HuH-7 (cell line): ENCODE measurements at places on chromosomes 1 and 21.

GRCh38 chr1:91997607-91998195 lies 32.1 kb upstream of the EPHX4 start:
- peak; percentile 9 for DNase-seq

GRCh38 chr1:231724876-231725647 lies 98.5 kb downstream of the DISC1 start:
- DNase-seq = peak; percentile 45

DNA sequence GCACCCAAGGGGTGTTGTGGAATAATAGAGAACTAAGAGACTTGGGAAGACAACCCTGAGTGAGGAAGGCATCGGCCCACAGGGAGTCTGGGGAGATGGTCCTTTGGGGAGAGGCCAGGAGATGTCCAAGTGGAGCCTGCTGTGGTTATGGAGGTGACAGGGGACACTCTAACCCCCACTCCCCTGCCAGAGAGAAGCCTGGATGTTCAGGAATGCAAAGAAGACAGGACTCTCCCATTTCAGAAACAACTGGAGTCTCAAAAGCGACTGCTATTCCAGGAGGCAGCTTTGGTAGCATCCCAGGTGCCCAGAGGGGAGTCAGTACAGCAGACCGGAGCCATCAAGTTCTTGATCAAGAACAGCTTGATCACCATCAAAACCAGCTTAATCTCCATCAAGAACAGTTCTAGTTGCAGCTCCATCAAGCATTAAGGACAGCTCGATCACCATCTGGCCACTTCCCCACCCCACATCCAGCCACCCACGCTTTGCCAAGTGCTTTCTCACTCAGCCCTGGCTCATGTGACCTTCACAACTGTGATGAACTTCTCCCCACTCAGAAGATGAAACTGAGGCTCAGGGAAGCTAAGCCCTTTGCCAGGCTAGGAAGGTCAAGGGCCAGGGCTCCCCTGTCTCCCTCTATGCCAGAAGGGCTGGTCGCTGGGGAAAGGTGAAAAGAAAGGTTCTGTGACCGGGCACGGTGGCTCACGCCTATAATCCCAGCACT lies 743 bp downstream of the CD52 start:
- DNase-seq = no peak

DNA sequence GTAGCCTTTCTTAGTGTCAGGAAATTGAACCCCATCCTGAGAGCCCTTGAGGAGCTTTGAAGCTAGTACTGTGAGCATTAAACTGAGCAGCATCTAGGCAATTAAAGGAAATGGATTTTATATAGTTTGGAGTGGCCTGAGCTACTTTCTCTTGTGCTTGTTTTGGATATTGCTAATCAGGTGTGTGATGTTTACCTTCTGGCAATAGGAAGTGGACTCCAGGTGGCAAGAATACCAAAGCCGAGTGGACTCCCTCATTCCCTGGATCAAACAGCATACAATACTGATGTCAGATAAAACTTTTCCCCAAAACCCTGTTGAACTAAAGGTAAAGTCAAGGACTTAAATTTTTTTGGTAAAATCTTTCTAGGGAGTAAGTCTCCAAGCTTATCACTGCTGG lies 79.4 kb downstream of the MACF1 start:
- no peak for DNase-seq

DNA sequence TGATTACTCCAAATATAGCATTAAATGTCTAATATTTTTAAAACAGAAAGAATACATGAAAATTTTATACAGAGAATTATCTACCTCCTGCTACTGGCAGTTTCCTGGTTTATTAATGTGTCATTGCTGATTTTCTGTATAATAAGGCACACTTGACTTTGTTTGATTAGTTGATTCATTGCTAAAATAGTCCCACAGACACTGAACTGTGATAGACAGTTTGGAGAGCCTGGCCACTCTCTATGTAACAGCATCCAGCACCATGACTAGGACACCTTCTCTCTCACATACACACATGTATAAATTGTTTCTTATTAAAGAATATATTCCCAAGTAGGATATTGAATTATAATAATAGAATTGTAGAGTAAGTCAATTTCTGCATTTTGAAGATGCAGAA lies 368.5 kb upstream of the SNX7 start:
- DNase-seq = no peak

- no peak for DNase-seq
Observed at GRCh38 chr1:59316497-59317128, 19.7 kb downstream of the FGGY start.

DNA sequence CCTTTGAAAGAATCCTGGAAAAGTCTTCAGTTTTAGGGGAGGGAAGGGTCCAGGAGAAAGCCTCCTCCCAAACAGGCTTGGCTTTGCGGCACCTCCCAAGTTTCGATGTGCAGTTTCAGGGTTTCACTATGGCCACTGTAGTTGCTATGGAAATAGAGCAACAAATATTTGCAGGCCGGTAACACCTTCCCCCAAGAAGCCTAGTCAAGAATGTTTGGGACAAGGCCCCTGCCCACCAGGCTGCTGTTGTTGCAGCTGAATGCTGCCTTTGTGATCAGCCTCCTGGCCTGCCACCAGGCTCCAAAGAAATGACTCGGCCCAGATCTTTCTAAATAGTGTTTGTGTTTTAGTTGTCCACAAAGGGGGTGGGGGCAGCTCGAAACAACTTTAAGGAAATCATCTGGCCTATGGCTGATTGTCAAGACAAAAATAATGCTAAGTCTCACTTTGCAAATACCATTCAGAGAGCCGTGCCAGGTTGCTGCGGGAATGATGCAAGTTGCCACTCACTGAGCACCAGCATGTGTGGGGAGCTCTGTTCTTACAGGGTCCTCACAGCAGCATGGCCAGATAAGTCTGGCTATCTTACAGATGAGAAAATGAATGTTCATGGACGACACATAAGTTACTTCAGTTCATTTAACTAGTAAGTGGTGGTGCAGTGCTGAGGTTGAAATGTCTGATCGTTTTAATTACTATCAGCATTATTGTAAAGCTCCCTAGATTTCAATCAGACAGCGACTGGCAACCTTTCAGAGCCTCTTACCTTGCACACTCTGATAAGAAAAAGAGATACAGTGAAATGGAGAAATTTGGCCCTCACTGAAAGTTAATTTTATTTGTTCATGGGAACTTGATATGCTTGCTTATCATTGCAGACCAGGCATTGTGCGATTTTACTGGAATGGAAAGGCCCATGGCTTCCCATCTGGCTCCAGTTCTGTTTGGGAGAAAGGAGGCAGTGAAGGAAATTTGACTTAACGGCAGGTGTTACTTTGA lies 91.2 kb upstream of the JUN start:
- no peak for DNase-seq

GRCh38 chr1:156899956-156900718 lies 6.6 kb downstream of the PEAR1 start:
- DNase-seq = no peak

- DNase-seq = no peak
Observed at GRCh38 chr1:21457654-21458053, 17.7 kb downstream of the NBPF3 start.

DNA sequence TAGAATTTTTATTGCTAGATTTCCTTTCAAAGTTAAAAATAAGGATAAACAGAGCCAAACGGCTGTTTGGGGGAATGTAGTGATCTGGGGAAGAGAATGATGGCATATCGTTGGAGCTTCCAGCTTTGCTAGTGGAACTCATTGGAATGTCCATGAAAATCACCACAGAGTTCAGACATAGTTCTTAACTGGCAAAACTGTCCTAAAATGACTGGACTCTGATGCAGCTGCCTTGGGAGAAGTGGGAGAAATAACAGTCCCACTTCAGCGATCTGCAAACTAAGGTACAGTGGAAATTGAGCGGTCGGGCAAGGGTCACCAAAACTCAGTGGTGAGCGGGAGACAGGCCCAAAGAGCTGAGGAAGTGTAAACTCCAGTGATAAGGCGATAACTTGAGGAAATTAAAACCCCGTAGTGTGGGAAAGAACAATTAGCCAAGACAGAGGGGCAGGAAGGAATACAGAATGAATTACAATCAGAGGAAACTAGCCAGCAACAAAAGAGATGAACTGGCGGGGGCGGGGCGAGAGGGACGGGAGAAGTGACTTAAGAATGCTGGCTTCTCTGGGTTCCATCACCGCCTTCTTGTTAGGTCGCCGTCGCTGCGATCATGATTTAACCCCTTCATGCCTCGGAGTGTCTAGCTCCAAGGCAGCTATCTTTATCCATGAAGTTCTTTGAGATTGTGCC lies 89.8 kb upstream of the ARHGAP29 start:
- DNase-seq = no peak

DNA sequence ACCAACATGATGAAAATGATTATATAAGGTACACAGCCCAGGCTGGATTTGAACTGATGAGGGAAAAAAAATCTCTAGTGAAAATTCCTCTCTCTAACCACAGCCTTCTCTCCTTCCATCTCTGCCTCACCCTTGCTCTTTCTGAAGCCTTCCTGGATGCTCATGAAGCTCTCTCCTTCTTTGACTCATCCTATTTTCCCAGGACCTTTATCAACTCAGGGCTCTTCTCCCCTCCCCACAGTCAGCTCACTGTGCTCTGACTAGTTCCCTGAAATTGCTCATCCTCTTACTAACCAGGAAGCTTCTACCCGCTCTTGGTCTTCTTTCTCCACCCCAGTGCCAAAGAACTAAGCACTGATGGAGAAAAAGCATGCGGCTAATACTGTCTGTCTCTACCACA lies 46.4 kb upstream of the ERG start:
- DNase-seq = no peak

GRCh38 chr1:44405798-44406736 lies 1.0 kb downstream of the RNF220 start:
- peak; percentile 62 for DNase-seq

DNA sequence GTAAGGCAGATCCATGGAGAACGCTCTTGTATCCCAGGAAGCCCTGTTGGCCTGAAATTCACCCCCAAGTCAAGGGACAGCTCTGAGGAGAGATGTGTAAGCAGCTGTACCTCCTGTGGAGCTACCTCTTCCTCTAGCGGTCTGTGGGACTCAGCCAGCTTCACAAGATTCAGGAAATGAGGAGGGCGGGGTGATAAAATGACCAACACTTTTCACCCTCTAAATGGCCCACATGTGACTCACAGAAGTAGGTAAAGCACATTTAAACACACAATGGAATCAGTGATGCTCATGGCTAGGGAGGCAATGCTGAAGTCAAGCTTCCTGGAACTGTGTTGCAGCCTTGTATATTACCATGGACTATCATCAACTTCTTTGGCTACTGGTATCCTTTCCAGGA lies at the start of gene SH2D1B:
TSS of gene SH2D1B (minus strand) at position 135 of the 400 bp plus-strand sequence. CDS start at position 15, 120 bp downstream.
- DNase-seq = no peak

DNA sequence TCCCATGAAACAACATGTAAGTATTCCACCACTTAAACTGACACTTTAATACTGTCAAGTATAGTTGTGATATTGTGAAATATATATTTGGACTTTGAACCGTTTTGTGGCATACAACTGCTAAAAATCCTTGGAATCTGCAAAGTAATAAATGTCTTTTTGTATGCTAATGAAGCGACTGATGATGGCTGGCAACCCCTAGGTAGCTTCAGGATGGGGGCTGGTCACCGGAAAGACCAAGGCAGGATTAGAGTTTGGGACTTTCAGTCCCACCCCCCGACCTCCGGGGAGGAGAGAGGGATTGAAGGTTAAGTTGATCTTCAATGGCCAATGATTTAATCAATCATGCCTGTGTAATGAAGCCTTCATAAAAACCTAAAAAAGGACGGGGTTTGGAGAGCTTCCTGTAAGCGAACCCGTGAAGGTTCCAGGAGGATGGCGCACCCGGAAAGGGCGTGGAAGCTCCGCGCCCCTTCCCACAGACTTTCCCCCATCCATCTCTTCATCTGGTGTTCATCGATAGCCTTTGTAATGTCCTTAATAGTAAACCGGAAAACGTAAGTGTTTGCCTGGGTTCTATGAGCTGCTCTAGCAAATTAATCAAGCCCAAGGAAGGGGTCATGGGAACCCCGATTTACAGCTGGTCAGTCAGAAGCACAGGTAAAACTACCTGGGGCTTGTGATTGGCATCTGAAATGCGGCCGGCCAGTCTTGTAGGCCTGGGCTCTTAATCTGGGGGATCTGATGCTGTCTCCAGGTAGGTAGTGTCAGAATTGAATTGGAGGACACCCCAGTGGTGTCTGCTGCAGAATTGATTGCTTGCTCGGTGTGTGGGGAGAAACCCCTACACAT lies 1.8 kb upstream of the ZNF281 start:
- peak; percentile 32 for DNase-seq

DNA sequence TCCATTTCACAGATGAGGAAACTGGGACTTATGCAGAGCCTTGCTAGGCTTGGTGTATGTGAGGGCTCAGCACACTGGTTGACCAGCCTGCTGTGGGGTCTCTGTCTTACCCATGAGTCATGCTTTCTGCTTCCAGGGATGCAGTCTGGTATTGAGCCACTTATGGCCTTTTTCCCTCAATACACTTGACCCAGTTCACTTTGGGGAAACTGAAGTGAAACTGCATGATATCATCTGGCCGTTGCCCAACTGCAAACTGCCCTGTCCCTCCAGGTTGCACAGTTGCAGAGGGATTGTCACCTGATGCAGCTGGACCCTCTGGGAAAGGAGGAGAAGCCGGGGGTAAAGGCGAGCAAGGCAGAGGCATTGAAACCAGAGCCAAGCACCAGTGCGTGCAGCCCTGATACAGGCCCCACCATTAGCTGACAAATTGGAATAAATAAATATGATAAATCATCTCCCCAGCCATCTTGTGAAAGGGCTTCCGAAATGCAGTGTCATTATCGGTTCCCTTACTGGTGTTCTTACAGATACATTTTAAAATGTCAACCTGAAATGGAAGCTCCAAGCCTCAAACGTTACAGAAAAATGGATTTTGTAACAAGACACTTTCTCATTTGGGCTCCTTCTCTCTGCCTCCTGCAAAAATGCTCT lies 39.3 kb upstream of the DUSP10 start:
- DNase-seq = no peak

DNA sequence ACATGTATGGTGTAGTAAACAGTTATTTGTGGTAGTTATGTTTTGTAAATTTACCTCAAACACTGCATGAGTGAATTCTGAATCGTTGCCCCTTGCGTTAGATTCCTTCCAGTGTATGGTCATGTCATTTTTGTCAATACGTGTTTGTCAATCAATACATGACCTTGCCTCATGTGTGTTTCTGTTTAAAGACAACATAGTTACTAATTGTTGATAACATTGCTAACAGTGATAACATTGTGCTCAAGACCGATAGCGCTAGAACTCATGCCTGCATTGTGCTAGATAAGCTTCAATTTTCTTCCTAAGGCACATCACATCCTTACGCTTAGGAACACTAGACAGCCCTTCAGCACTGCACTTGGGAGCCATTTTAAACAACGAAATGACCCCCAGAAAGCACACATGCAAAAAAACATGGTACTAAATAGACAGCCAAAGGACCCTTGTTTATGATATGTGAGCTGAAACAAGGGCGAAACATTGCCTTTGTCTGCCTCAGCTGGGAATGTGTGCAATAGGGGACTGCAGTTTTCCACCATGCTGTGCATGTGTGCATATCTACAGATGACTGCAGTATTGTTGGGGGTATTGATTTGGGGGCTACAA lies 37.3 kb downstream of the MRPS6 start:
- no peak for DNase-seq

DNA sequence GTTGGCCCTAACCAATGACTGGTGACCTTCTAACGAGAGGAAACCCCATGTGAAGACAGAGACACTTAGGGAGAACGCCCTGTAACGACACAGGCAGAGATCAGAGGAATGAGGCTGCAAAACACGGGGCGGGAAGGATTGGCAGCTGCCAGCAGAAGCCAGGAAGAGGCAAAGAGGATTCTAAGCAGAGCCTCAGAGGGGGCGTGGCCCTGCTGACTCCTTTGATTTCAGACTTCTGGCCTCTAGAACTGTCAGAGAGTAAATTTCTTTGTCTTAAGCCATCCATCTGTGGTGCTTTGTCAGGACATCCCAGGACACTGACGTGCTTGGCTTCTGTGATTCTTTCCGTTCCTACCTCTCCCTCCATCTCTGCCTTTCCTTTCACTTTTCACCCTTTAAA lies 79.3 kb downstream of the SH3BGR start:
- no peak for DNase-seq

GRCh38 chr1:93689521-93690223 lies 8.0 kb upstream of the BCAR3 start:
- no peak for DNase-seq
